NCI-H187 treated with DMSO at 0.1 percent for 48 hours (cell line): ENCODE measurements at places on chromosomes 5 and 9.

DNA sequence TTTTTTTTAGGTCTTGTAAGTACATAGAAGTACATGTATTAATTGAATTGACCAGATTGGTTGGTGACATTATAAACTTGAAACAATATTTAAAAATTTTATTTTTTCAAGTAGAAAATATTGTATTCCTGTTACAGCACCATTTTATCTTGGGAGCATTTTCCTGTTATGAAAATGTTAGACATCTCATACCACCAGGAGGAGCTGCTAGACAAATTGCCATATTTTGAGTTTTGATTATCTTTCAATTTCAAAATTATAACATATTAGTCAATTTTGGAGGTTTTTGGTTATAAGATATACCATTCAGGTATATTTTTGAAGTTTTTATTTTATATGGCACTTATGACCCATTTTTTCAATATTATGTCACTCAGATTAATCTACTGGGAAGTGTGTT, 84.4 kb downstream of the CNTLN start:
- DNase-seq: no peak

- DNase-seq: no peak
Measured at GRCh38 chr9:98751210-98751609, 42.5 kb upstream of the GABBR2 start.

DNA sequence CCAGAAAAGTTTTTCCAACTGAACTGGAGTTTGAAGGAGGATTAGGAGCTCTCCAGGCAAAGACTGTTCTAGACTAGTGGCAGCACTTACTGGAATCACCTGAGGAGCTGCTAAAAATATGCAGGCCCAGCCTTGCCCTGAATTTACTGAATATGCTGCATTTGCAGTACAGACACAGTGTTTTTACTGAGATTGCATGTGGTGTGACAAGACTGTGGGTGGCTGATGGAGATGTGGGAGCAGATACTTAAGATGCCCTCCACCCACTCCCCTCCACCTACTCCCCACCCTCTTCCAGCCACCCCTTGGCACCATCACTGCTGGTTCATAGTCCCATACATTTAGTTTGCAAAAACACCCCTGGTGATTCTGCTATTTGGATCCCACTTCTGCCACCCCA, 64.1 kb upstream of the HRH2 start:
- DNase-seq: no peak

DNA sequence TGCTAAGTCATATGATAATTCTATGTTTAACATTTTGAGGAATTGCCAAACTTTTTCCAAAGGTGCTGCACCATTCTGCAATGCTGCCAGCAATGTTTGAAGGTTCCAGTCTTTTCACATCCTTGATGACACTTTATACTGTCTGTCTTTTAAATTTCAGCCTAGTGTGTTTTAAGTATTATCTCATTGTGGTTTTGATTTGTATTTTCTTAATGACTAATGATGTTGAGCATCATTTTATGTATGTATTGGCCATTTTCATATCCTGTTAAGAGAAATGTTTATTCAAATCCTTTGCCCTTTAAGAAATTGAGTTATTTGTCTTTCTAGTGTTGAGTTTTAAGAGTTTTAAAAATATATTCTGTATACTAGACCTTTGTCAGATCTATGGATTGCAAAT, 5.0 kb upstream of the TEX48 start:
- no peak for DNase-seq

DNA sequence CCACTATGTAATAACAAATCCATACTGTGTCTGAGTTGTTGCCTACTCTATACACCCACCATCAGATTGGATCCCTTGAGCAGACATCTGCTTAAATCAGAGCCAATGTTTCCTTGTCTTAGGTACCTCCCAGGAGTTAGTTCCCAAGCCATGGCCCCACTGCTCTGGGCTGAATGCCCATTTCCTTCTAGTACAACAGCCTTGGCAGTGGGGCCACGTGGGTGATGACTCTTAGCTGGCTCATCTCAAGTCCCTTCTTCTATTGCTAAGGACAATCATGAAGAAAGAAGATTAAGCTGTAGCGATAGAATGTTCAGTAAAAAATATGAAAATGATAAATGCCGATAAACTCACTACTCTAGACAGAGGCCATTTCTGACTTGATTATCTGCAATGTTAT, 16.6 kb downstream of the PTGR1 start:
- DNase-seq: no peak
